ENCODE measurements at places on chromosomes 1 and 21.

DNA sequence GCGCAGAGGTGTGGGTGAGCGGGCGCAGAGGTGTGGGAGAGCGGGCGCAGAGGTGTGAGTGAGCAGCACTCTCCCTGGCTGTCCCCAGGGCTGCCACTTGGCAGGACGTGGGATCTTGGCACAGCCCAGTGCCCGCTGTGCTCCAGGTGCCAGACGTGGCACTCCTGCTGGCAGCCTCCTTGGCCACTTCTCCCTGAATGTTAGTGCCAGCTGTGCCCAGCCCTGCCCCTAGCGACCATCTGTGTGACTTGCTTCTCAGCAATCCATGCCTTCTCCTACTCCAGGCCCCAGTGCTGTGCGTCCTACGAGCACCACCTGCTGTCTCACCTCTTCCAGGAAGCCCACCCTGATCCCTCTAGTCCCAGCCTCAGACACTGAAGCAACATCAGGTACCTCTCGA lies 30.5 kb downstream of the KRTAP10-1 start:
- DNase-seq = peak; percentile 14

- no peak for DNase-seq
Observed at GRCh38 chr1:61481315-61481715, 243.6 kb downstream of the TM2D1 start.

DNA sequence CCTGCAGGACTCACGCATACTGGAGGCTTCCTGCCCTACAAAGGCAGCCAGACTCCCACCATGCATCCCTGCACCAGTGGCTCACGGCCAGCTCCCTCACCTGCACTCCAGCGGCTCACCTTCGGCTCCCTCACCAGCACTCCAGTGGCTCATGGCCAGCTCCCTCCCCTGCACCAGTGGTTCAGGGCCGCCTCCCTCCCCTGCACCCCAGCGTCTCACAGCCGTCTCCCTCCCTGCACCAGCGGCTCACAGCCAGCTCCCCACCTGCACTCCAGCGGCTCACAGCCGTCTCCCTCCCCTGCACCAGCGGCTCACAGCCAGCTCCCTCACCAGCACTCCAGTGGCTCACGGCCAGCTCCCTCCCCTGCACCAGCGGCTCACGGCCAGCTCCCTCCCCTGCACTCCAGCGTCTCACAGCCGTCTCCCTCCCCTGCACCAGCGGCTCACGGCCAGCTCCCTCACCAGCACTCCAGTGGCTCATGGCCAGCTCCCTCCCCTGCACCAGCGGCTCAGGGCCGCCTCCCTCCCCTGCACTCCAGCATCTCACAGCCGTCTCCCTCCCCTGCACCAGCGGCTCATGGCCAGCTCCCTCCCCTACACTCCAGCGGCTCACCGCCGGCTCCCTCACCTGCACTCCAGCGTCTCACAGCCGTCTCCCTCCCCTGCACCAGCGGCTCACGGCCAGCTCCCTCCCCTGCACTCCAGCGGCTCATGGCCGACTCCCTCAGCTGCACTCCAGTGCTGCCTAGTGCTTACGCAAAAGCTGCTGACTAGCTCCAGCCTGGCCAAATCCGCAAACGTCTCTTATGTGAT lies 324.5 kb downstream of the NPHP4 start:
- no peak for DNase-seq

- no peak for DNase-seq
Observed at GRCh38 chr1:37149296-37149695, 115.0 kb upstream of the GRIK3 start.

- DNase-seq = no peak
Observed at GRCh38 chr1:5842679-5843078, 149.5 kb downstream of the NPHP4 start.

- DNase-seq = no peak
Observed at GRCh38 chr1:226372885-226373284, 35.0 kb downstream of the PARP1 start.

- DNase-seq = no peak
Observed at GRCh38 chr1:89503690-89504089, 20.9 kb upstream of the LRRC8B start.

DNA sequence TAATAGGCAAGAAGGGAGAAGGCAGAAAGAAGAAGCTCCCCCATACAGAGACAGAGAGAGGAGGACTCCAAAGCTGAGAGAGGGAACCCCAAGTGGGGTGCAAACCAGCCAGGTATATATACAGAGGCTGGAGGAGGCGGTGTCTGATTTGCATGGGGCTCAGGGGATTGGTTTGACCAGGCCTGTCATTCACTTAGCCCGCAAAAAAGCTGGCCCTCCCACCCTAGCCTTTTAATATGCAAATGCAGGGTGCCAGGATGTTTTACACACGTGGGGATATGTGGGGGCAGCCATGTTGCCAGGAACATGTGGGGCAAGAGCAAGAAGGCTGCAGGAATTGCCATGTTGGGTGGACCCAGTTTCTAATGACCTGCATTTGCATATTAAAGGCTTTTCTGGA lies 37.0 kb upstream of the TENT5B start:
- DNase-seq = peak; percentile 71

GRCh38 chr1:3821004-3821403 lies 24.7 kb upstream of the LRRC47 start:
- no peak for DNase-seq

DNA sequence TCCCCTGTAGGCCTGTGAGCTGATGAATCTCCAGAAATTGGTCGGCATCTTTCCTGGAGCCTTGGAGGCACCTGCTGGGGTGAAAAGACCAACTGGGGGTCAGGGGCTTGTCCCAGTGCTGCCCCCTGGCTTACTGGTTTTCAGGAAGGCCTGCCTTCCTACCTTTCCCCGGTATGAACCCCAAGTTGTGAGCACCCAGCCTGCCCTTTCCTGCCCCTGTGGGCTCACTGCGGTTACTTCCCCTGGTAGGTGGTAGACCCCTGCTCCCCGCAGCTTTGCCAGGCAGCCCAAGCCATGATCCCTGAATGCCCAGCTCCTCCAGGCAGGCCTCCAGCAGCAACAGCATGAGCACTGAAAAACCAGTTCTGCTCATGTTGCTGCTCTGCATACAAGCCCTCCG lies 10.2 kb downstream of the DMRTB1 start:
- no peak for DNase-seq

GRCh38 chr1:10945991-10946509 lies 66.4 kb upstream of the TARDBP start:
- no peak for DNase-seq

- peak; percentile 51 for DNase-seq
Observed at GRCh38 chr1:169892927-169893644, 610 bp downstream of the SCYL3 start.

- DNase-seq = no peak
Observed at GRCh38 chr1:218459450-218459849, 114.3 kb downstream of the TGFB2 start.

DNA sequence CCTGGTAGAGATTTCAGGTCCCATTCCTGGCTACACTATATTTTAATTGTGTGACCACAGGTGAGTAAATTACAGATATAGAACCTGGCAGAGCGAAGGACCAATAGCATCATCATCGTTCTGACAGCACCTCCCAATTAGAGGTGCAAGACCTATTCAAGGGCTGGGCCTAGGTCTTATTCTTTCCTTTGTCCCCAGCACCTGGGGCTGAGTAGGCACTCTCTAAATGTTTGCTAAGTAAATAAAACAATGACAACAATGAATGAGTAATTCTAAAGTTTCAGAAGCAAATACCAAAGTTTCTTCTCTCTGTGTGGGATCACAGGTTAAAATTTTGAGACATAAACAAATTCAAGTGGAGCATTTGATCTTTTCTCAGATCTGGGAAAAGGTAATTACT lies 32.7 kb downstream of the BEND5 start:
- DNase-seq = no peak

- peak; percentile 28 for DNase-seq
Observed at GRCh38 chr1:91731815-91732214, 154.1 kb downstream of the TGFBR3 start.

DNA sequence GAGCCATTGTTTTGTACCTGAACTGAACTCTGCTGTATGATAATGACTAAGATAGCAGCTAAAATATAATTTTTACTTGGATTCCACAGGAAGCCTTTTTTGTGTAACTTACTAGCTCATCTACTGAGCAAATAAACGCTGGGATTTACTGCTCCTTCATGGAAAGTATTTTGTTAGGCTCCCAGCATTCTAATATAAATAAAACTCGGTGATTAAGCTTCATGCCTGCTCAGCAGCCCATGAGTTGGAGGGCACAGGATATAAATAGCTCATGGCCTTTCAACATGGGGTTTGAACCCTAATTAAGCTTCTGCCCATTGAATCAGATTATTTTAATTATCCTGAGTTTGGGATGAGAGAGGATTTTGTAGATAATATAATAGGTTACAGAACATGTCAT lies 180.0 kb downstream of the PCP4 start:
- no peak for DNase-seq

DNA sequence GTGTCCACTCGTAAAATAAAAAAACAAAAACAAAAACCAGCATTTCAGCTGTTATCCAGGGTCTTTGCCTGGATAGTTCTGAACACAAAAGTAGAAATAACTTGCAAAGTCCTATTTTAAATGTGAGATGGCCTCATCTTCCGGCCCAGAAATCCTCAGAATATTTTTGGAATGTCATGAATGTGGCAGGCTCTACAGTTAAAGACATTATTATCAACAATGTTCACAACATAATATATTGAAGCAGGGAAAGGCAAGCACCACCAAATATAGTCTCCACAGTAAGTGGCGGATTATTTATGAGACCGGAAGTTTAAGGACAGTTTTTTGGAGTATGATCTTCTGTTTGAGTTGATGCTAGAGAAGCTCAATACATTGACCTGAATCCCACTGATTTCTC lies 1.2 kb upstream of the C1orf198 start:
- DNase-seq = no peak

- no peak for DNase-seq
Observed at GRCh38 chr1:155925506-155925905, 8.7 kb downstream of the KHDC4 start.

Measured in hematopoietic multipotent progenitor cell treated with erythropoietin and hydrocortisone succinate and interleukin-3 and kit ligand, for 4 days (in vitro differentiated cells).